ENCODE measurements at places on chromosomes 12 and 14.

DNA sequence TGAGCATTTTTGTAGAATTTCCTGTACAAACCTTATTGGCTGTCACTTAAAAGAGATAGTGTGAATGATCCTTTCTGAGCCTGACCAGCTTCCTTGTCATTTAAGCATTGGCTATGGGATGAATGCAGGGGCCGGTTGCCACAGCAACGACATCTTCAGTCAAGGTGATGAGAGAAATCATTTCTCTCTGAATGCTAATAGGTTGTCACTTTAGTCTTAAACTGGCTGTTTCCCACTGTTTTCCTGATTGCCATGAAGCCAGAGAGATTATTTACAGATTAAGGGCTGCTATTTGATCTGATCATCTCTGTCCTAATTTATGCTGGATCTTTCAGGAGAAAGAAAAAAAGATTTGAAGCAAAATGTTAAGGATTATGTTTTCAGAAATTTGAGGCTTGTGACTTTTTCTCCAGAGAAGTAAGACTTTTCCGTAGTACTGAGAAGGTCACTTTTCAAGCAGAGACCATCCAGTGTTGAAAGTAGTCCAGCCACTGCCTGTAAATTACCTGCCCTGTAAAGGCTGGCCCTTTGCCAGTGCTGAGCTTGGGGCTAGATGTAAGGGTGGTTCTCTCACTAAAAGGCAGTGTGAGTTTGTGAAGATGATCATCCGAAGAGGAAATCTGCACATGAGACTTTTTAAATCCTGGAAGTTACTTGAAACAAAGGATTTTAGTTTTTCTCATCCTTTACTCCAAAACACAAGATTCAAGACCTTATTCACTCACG lies 235.6 kb downstream of the DACT1 start:
- no peak for DNase-seq

GRCh38 chr14:104395941-104396681 lies 183.5 kb upstream of the C14orf180 start:
- peak; percentile 14 for DNase-seq

GRCh38 chr14:91858536-91859275 lies 8.6 kb downstream of the TC2N start:
- DNase-seq, result no peak

DNA sequence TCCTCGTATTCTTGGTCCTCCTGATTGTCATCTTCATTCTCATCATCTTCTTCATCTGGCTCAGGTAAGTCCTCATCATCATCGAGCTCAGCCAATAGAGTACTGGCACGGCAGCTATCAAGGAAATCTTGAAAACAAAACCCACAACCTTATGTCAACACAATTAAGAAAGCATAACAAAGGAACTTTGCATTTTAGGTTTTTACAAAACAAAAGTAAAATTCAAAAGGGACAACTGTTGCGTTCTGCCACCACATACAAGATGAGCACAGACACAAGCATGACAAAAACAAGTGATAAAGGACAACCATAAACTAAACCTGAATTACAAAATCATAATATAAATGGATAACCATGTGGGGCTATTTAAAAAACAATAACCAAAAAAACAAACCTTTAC lies 84.7 kb downstream of the HECTD1 start:
- DNase-seq, result no peak

- no peak for DNase-seq
These were observed 40.0 kb upstream of the PCNX4 start for GRCh38 chr14:60051721-60052221.

DNA sequence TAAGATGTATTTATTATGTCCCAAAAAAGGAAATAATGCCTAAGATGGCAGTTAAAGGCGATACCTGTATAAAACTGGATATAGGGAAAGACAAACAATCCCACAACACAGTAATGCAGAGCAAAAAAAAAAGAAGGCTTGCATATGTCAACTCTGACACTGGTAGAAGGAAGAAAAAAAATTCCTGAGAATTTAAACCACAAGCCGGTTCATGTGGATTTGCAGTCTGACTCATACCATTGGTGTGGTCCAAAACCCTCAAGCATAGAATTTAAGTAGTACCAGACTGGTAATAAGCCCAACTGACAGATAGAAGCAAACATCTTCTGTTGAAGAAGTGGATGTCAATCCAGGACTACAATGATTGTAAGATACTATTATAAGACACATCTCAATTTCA lies 7.2 kb downstream of the DNAI7 start:
- DNase-seq, result no peak

DNA sequence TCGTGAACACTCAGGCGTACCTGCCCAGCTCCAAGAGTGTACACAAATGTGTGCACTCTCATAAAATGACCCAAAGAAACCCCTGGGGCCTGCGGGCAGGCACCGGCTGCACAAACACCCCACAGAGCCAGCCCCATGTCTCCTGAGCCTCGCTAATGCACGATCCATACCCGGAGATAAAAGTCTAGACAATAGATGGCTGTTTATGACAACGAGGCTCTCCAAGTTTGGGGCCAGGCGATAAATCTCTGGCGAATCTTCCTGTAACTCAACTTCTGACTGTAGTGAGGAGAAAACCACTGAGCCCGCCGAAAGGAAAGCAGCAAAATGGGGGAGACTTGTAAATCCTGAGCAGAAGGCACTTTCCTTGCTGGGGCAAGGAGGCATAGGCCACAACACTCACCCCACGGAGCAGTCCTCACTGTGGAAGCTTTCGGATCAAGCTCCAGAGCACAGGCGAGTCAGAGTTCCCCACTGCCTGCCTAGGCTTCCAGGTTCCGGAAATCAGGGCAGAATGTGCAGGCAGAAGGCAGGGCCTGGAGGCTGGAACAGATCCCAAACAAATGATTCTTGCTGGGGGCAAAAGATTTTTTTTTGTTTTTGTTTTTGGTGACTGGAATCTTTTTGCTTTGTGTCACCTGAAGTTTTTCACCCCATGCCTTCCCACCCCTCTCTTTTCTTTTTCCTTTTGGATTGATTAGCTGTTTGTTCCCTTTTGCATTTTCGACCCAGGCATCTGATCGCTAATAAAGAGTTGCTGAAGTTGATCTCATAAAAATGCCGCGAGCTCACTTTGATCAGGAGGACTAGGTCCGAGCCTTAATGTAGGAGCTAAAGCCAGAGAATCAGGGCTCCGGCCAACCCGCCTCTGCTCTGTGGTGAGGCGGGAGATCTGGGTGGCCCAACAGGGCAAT lies 4.5 kb upstream of the HOXC11 start:
- no peak for DNase-seq

GRCh38 chr14:77638771-77639171 lies 22.3 kb upstream of the SPTLC2 start:
- no peak for DNase-seq

GRCh38 chr12:48164451-48164850 lies 7.1 kb upstream of the ASB8 start:
- no peak for DNase-seq

GRCh38 chr12:57590479-57590863 lies 521 bp upstream of the PIP4K2C start:
- no peak for DNase-seq

- DNase-seq, result no peak
These were observed 536 bp downstream of the TM7SF3 start for GRCh38 chr12:27013611-27014084.

GRCh38 chr12:61821381-61821780 lies 438.8 kb upstream of the USP15 start:
- DNase-seq, result no peak

GRCh38 chr12:63294327-63294632 lies 143.3 kb upstream of the AVPR1A start:
- DNase-seq, result no peak

- DNase-seq, result no peak
These were observed 34.2 kb downstream of the PTGER2 start for GRCh38 chr14:52348279-52348678.

DNA sequence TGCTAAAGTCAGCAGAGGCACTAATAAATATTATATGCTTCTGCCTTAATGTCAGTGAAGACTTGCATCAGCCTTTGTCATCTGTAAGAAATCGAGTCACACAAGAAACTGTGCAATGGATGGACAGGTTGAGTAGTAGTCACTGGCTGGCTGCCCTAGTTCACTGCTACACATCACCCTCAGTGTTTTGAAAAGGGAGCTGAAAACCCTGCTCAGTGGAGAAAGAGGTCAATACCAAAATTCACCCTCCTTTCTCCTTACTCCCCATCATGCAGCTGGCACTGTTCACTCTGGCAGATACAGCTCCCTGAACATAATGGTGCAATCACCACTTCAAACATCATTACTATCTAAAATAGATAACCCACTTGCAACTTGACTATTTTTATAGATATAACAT lies 6.6 kb downstream of the ANKS1B start:
- no peak for DNase-seq

GRCh38 chr12:62673028-62673815 lies 206.6 kb downstream of the MON2 start:
- DNase-seq, result no peak

GRCh38 chr14:21258889-21259787 lies 10.1 kb downstream of the HNRNPC start:
- no peak for DNase-seq

DNA sequence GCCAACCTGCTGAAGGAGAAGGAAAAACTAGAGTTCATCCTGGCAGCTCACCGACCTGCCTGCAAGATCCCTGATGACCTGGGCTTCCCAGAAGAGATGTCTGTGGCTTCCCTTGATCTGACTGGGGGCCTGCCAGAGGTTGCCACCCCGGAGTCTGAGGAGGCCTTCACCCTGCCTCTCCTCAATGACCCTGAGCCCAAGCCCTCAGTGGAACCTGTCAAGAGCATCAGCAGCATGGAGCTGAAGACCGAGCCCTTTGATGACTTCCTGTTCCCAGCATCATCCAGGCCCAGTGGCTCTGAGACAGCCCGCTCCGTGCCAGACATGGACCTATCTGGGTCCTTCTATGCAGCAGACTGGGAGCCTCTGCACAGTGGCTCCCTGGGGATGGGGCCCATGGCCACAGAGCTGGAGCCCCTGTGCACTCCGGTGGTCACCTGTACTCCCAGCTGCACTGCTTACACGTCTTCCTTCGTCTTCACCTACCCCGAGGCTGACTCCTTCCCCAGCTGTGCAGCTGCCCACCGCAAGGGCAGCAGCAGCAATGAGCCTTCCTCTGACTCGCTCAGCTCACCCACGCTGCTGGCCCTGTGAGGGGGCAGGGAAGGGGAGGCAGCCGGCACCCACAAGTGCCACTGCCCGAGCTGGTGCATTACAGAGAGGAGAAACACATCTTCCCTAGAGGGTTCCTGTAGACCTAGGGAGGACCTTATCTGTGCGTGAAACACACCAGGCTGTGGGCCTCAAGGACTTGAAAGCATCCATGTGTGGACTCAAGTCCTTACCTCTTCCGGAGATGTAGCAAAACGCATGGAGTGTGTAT lies 2.4 kb downstream of the FOS start:
- DNase-seq, result no peak

GRCh38 chr12:132818562-132818961 lies 10.1 kb downstream of the GOLGA3 start:
- DNase-seq, result no peak

DNA sequence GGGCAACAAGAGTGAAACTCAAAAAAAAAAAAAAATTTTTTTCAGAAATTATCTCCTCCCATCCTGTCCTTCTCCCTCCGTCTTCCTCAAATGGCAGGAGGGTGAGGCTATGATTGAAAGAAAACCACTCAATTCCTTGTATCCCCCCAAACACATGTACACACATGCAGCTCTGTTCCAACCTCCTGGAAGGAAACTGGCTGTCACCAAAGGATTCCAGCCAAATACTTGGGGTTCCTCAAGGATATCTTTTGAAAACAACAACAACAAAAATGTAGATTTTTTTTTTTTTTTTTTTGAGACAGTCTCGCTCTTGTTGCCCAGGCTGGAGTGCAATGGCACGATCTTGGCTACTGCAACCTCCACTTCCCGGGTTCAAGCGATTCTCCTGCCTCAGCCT lies 46.8 kb upstream of the VASH1 start:
- no peak for DNase-seq

GRCh38 chr14:28344381-28344780 lies 422.2 kb upstream of the FOXG1 start:
- DNase-seq, result no peak

DNA sequence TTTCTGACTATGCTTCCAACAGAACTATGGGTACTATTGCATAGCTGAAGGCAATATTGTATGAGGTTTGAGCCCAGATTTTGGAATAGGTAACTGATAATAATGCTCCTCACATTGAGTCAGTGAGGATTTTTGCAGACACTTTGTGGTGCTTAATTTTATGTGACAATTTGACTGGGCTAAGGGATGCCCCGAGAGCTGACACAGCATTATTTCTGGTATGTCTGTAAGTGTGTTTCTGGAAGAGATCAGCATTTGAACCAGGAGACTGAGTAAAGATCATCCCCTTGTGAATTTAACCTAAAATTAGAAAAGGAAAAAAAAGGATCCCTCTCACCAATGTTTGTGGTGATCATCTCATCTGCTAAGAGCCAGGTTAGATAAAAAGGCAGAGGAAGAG lies 404.9 kb downstream of the AEBP2 start:
- DNase-seq, result no peak

- no peak for DNase-seq
These were observed 75.4 kb upstream of the CCND2 start for GRCh38 chr12:4197922-4198763.

GRCh38 chr12:13597166-13597565 lies 384.2 kb downstream of the GRIN2B start:
- DNase-seq, result no peak

DNA sequence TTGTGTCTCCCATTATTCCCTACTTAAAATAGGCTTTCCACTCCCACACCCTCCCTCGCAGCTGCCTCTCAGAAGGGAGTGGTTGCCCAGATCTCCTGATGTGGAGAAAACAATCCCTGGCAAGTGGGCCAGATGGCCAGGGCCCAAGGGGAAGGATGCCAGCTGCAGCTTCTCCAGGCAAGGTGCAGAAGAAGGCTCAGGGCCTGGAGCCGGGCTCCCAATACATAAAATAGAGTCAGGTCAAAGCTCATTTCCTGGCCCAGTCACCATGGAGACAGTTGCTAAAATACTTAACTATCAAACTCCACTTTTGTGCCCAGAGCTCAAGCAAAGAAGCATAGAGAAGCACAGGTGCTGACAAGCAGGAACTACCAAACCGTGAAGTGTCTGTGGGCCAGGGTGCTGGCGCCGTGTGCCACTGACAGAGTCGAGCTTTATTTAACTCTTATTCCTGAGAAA lies 45.7 kb upstream of the ITPR2 start:
- no peak for DNase-seq

DNA sequence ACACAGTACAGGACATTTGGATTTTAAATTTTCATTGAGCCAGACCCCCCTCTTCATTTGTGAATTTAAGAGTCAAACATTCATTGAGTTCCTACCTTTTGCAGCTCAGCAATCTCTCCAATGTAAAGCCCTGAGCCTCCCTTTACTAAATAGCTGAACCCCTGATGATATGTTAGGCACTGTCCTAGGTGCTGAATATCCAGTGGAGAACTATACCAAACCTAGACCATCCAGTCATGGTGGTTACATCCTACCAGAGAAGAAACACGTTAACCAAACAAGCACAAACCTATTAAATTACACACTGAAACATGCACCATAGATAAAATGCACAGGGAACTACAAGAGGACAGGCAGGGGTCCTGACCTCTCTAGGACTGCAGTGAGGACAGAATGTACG lies 1585.3 kb upstream of the TMEM132C start:
- DNase-seq, result no peak

DNA sequence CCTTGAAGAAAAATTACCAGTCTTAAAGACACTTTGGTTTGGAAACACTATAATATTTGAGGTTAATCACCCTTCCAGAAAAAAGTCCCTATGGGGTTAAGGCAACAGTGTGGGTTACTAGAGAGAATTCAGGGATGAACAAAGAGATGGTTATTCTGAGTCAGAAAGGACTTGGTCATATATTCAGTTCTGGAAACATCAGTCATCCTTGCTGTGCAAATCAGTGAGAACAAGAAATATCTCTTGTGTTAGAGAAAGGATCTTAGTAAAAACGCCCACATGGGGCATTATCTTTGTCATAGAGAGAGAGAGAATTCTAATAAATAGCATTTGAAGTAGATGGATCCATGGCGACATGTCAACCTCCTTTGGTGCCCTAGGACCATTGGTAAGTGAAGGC lies 59.4 kb upstream of the E2F7 start:
- no peak for DNase-seq
